T-helper 22 cell (primary cell): ENCODE measurements at places on chromosomes 13 and 19.
A peak's percentile ranks its signal among the peaks of the same experiment; 100 is the strongest.

GRCh38 chr13:24995225-24995804 lies 100.6 kb upstream of the PABPC3 start:
- peak; percentile 10 for DNase-seq

DNA sequence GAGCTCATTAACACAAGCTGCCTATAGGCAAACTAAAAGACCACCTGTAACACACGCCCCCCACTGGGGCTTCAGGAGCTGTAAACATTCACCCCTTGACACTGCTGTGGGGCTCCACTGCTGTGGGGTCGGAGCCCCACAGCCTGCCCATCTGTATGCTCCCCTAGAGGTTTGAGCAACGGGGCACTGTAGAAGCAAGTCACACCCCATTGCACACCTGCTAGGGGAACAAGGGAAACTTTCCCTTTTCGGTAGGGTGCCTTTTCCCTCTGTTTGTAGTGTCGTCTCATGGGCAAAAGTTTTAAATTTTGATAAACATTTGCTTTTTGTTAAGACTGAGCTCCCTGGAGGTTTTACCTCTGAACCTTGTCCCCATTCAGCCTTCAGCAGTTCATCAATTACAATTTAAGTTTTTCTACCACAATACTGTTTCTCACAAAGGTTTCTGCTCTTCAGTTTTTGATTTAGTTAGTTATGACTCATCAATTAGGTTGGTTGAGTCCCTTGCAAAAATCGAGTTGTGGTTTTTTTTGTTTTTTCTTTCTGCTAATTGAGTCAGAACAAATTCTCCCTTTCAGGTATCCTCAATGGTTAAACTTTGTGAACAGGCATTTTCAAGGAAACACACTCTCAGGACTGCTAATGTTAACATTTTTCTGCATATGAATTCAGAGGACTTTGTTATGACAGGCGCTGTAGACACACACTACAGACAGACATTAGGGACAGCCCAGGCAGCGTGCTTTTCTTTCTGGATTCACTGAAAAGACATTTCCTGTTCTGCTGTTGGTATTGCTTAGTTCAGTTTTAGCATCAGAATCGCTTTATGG lies 35.1 kb downstream of the ZNF433 start:
- DNase-seq = no peak

DNA sequence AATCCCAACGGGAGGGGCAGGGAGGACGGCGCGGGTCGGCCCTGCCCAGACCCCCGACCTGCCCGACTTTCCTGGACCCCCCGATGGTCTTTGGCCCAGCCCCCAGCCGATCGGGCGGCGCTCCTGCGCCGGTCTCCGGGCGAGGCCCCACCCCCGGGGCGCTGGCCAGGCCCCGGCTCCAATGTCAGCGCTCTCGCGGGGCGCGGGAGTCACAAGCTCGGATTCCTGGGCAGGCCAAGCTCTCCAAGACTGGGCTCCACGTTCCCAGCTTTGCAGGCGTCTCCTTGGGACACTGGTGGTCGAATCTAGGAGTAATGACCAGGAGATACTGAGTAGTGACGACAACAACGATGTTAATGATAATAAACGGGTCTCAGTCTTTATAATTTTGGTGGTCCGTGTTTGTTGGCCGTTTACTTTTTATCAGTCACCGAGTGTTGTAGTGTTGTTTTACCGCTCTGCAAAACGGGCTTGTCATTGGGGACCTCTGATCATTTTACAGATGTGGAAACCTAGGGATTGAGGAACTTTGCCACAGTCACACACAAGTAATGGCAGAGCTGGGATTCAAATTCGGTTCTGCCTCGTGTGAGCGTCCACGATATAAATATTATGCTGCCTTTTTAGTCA lies 545 bp downstream of the RAD23A start:
- peak; percentile 31 for DNase-seq

DNA sequence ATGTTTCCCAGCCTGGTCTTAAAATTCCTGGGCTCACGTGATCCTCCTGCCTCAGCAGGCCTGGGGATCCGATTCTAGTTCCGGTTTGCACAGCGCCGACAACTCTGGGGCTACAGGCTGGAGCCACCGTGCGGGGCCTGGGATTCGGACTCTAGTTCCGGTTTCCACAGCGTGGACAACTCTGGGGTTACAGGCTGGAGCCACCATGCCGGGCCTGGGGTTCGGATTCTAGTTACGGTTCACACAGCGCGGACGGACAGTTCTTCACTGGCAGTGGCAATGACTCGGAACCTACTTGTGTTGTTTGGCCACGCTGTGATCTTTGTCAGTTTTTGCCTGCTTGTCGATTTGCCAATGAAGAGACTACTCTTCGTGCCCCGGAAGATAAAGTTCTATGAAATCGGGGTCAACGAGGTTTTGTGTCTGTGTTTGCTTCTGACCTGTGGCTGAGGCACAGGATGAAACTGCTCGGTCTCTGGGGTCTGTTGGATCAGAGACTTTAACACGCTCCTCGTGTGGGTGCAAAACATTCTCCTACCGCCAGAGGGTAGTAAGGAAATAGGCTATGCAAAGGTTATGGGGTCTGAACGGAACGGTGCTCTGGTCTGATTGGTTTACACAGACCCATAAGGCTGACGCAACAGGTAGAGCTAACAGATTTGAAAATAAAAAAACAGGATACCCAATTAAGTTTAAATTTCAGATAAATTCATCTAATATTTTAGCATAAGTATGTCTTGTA lies 12.1 kb upstream of the ZSCAN1 start:
- no peak for DNase-seq

GRCh38 chr19:48499316-48500090 lies 12.1 kb downstream of the LMTK3 start:
- no peak for DNase-seq

DNA sequence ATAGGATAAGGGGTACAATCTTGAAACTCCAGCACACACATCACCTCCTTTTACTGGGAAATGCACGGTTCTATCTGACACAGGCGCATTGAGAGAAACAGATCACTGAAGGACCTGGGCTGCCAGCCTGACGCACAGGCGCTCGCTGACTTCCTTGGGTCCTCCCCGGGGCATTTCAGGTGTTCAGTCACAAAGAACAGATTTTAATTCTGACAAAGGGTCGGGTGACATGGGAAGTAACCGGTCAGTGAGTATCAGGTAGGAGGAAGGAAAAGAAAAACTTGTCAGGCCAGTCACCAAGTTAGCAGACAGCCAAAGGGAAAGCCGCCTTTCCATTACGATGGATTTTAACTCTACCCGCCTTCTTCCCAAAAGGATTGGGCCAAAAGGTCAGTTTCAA lies 39.6 kb downstream of the INSR start:
- DNase-seq = no peak

DNA sequence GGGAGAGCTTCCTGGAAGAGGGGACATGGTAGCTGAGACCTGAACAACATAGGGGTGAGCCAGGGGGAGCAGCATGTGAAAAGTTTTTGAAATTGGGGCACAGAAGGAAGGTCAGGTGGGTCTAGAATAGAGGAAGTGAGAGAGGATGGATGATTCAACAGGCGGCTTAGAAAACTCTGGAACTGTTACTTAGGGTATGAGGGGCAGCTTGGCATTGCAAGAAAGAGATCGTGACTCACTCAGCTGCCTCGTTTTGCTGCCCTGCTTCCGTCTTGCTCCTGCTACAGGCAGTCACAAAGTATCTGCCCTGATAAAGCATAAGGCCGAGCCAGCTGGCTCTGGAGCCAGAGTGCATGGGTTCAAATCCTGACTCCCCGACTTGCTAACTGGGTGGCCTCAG lies 1.3 kb upstream of the CEACAM20 start:
- DNase-seq = no peak

DNA sequence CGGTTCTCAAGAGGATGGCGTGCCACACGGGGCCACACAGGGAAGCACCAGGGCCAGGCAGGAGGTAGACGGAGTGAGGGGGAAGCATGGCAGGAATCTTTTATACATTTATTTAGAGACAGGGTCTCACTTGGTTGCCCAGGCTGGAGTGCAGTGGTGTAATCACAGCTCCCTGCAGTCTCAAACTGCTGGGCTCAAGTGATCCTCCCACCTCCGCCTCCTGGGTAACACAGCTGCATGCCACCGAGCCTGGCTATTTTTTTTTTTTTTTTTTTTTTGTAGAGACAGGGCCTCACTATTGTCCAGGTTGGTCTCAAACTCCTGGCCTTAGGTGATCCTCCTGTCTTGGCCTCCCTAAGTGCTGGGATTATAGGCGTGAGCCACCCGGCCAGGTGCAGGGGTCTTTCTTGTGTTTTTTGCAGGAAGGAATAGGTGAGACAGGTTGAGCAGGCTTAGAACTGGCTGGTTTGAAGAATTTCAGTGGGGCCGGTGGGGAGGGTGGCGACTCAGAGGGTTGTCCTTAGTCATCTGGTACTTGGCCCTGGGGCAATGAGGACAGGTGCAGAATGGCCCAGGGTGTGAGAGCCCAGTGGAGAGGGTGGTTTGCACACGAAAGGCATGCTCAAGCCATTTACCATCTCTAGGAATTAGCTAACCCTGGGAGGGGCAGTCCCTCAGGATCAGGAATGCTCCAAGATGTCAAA lies 7.6 kb downstream of the SSC5D start:
- DNase-seq = no peak

- no peak for DNase-seq
Measured at GRCh38 chr13:78742659-78743058, 83.7 kb upstream of the OBI1 start.
